ENCODE measurements at places on chromosomes 13 and 19.

GRCh38 chr13:47555235-47555634 is 445.8 kb downstream of the SUCLA2 start:
- DNase-seq, result no peak

DNA sequence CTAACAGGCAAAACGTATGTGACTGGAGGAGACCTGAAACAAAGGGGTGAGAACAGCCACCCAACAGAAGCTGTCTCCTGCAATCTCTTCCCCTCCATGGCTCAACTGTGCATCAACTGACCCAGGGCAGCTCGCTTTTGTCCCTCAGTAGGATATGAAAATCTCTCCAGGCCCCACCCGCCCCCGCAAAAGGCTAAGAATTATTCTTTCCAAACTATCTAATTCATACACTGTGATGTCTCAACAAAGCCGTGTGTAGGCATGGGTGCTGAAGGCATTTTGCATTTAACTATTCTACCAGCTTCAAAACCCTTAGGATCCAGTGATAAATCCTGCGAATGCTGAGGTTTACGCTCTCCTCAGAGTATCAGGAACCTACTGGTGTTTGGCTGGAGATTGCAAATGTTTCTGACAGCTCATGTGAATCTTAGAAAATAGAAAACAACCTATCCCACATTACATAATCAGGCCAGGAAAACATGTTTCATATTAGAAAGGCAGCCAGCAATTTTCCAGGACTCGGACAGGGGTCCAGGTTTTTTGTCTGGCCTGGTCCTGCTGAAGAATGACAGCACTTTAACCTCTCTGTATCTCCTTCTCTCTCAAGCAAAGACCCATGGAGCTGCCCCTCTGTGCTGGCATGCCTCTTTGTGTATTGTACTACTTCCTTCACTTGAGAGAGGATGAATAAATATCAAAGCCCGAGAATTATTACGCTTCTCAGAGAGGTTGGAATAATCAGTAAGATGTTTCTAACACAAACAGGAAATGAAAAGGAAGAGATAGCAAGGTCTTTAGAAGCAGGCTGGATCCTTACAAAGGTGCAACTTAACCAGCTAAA is 17.3 kb downstream of the DHRS12 start:
- DNase-seq, result no peak

DNA sequence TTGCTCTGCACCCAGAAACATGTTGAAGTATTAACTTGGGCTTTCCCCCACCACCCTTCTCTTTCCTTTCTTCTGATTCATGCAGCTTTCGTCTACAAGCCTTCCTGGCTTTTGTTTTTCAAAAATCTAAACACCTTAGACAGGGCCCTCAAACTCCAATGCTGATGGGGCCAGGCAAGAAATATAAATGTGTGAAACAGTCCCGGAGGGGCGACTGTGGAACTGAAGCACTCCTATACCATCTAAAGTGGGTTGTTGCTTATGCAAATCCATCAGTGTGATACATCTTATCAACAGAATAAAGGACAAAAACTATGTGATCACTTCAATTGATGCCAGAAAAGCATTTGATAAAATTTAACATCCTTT is 6.1 kb downstream of the FCGBP start:
- no peak for DNase-seq

- no peak for DNase-seq
Observed at GRCh38 chr19:54104998-54105715, 2.5 kb downstream of the NDUFA3 start.

- DNase-seq, result no peak
Observed at GRCh38 chr13:28885181-28885580, 65.0 kb downstream of the MTUS2 start.

- DNase-seq, result no peak
Observed at GRCh38 chr19:17826508-17827056, 5.3 kb upstream of the INSL3 start.

GRCh38 chr13:67139551-67139950 is 90.6 kb downstream of the PCDH9 start:
- no peak for DNase-seq

GRCh38 chr19:3491396-3492119 is 8.3 kb upstream of the SMIM44 start:
- no peak for DNase-seq

- no peak for DNase-seq
Observed at GRCh38 chr19:3690551-3691371, 9.5 kb downstream of the PIP5K1C start.

DNA sequence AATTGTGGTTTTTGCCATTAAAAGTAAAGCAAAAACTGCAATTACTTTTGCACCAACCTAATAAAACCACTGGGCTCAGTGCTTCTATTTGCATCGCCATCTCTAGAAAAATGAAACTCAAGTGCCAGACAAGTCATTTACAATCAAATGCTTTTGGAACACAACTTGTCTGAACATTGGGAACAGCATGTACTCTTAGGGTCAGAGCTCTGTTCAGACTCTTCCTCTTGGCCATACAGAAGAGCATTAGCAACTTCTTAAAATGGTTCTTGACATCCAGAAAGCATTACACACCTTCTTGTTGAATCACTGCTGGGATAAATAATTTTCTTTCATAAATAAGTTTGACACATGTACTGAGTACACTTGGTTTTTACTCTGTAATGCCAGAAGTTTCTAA is 272.5 kb downstream of the DCLK1 start:
- DNase-seq, result no peak

GRCh38 chr13:32317716-32318465 is 2.6 kb downstream of the BRCA2 start:
- DNase-seq, result no peak

GRCh38 chr13:53144826-53145225 is 116.2 kb downstream of the OLFM4 start:
- no peak for DNase-seq

DNA sequence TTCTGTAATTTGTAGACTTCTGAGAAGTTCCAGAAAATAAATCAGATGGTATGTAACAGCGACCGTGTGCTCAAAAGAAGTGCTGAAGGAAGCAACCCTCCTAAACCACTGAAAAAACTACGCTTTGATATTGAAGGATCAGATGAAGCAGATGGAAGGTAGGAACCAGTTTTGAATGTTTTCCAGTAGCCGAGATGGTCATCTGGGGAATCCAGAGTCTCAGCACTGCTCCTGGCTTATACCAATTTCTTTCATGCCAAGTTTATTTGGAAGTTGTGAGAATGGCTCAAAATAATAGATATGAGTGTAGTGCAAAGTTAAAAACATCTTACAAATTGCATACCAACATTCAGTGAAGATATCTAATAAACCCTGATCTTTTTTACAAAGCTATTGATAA is 56.2 kb downstream of the RCBTB2 start:
- DNase-seq, result no peak

- DNase-seq, result no peak
Observed at GRCh38 chr13:19725320-19725719, 57.4 kb downstream of the PSPC1 start.

DNA sequence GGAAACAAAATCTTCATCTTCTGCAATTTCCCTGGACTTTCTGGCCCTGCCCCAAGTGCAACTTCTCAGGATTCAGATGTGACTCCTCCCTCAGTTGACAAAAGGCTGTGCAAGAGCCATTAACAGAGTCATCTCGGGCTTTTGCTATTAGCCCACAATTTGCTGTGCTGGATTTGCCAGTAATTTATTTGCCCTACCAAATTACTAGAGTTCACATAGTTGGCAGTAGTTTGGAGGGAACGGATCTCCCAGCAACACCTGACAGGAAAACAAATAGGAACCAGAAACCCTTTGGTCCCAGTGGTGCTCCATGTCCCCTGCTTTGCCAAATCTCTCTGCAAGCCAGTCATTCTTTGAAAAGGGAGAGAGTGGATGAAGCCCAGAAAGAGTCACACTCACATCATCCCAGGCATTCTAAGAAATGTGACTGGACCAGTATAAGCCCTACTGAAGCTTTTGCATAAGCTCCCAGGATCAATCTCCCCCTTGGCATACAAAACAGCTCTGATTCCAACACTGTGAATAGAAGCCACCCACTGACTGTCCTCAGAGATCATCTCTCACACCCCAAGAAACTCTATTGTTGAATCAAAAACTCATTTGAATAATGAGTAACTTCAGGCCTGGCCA is 350.1 kb upstream of the NBEA start:
- no peak for DNase-seq

DNA sequence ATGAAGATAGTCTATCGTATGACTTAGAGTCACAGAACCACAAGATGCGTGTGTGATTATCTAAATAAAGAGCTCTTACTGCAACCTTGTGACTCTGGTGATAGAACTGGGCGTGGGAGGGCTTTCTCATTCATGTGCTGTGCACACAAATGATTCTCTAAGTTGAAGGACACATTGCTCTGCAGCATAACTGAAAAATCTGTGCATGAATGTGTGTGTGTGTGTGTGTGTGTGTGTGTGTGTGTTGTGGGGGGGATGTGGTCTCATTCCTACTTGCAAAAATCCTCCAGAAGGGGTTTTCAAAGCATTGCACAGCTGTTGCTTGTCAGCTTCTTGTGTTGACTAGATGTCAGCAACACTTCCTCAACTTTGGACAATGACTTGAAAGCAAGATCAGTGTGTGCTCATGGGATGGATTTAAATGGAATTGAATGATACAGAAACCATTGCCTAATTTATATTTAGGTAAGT is 22.4 kb downstream of the LRCH1 start:
- no peak for DNase-seq

DNA sequence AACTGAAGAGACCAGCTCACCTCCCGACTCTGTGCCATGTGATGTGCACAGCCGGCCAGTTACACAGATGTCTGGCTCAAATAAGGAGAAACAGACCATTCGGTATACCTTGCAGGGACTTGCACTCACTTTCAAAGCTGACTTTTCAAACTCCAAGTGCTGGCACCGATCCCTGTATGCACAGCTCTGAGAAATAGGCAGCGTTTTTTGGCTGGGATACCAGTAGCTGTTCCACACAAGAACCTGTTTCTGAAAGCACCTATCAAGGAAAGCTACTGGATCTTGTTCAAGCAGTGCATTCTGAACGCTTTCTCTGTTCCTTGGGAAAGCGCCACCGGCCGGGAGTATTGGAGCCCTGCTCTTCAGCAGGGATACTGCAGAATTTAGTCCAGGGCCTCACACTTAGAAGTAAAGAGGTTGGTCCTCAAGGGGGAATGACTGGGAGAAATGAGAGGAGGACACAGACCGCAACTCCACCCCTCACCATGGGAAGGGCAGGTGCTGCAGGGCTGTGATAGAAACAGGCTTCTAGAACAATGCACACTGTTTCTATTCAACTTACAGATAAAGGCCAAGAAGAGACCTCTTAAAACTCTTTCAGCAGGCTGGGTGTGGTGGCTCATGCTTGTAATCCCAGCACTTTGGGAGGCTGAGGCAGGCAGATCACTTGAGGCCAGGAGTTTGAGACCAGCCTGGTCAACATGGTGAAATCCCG is 53.6 kb upstream of the PABPC3 start:
- DNase-seq, result no peak

DNA sequence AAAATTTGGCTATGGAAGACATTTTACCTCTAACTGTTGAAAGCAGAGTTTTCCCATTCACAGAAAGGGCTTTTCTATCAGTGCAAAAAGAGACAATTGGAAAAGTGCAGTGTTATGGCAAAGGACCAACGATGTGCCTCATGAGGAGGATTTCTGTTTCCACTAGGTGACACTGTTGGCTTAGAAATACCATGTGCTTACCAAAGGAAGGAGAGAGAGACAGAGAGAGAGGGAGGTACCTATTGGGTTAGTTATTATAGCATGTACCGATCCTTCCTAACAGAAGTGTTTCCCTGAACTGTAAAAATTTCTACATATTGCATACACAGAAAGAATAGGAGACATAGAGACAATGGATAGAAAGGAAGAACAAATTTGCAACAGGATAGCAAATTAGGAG is 23.9 kb upstream of the PSG4 start:
- DNase-seq, result no peak

- no peak for DNase-seq
Observed at GRCh38 chr19:41862445-41862986, 2.5 kb downstream of the RPS19 start.

DNA sequence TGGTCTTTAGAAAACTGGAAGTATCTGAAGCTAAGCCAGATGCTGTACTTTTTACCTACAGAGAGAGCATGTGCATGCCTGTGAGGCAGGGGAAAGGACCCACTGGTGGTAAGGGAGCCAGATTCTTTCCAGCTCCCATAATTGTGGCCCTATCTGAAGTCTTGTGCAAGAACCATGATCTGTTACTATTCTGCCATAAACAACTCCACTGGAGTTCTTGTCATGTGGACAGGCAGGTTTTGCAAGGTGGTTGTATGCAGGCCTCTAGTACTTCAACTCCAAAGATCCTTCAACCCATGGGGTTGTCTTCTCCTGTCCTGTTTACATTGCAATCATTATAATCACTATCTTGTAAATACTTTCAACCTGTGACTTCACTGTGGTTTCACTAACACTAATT is 14.1 kb downstream of the PROSER1 start:
- no peak for DNase-seq

DNA sequence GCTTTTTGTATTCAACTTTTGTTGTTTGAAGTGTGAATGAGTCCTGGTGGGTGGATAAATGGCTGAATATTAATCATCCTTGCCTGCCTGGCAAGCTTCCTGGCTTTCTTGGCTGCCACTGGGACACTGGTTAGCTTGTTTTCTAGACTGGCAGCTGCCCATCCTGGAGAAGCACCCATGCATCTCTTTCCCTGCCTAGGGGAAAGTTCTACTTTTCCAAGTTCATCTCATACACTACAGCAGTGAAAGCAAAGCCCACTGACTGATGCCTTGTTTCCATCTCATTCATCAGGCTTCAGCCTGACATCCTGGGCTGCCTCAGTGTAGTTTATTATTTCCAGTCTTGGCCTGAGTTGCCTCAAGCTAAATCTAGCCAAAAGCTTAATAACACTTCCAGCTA is 244.8 kb downstream of the PCDH20 start:
- no peak for DNase-seq

DNA sequence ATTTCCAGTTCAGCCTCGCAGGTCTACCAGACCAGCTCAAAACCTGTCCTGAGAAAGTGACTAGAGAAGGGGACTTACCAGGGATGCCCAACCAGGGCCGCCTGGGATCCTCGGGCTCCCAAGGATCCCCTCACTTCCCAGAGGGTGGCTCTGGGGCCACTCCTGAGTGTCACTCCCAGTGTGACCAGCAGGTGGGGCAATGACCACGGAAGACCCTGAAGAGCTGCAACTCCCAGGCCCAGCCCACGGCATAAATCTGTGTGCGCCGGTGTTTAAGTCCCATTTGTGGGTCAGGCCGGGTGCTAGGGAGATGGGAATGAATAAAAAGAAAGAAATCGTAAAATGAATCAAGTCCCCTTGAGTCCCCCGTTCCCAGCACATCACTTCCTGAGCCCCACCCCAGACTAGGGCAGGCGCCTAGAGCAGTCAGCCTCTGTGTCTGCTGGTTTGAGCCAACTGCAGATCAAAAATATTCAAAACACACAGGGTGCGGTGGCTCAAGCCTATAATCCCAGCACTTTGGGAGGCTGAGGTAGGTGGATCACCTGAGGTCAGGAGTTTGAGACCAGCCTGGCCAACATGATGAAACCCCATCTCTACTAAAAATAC is 10.7 kb downstream of the PTGIR start:
- peak; percentile 74 for DNase-seq
